ENCODE measurements at places on chromosomes 6 and 20. TPM values are rescaled to one million over a fixed set of nuclear protein-coding genes. Genes with fewer than 3 reads are reported as not detected.

GRCh38 chr6:43883847-43884651, 114.0 kb downstream of the VEGFA start:
- DNase-seq = peak; percentile 85

DNA sequence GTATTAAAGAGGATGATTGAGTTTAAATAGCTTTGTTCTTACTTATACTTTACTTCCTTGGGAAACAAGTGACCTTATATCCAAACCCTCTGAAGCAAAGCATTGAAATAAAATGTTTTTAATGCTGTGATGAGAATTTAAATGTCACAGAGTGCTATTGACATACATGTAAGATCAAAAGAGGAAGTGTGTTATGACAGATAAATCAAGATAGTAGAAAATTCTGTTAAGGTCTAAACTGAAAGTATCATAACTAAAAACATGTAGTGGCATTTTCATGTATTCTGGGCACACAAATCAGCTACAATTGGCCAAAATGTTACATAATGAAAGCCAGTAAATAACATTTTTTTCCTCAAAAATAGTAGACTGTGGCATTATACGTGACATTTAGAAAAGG, 318.0 kb downstream of the GRIK2 start:
- no peak for DNase-seq

GRCh38 chr6:53062169-53062539, 3.0 kb upstream of the FBXO9 start:
- no peak for DNase-seq

DNA sequence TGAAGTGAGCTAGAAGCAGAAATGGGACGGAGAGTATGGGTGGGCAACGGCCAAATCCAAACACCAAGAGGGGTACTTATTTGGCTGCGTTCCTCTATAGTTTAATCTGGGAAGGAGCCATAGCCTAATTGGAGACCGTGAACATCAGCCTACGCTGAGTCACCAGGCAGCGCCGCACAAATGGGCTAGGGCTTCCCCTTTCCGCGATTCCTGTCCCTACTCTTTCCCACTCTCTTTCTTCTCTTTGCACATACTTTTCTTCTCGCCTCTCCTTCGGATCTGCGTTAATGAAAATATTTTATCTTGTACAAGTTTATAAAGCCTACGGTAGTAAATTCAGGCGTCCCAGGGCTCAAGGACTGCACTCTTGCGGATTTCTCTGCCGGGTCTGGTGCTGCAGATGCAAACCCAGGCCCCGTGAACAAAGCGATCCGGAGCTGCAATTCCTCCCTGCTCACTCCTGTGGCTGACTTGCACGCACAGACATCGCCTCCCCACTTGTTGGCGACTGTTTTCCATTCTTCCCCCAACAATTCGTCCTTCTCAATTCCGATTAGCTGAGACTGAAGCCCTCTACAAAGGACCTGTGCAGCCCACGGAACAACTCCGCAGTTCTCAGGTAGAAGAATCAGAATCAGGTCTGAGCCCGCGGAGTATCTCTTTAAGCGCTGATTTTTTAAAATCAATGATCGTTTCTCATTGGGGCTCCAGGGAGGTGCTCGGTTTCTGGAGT, 4.2 kb upstream of the TBX18 start:
- peak; percentile 84 for DNase-seq

GRCh38 chr20:3696200-3696599, 14.4 kb upstream of the ADAM33 start:
- DNase-seq = no peak

Gene MCM9
- polyA plus RNA-seq = 12.5 TPM

GRCh38 chr6:144820270-144820669, 535.1 kb downstream of the UTRN start:
- no peak for DNase-seq

- DNase-seq = no peak
Observed at GRCh38 chr20:3021327-3021726, 22.1 kb upstream of the GNRH2 start.

Gene CST7
- 0.85 TPM for polyA plus RNA-seq

Data from muscle of leg (tissue), 16 donors.